Spinal cord (tissue), 10 donors: ENCODE measurements at places on chromosomes 7 and 10.
A peak's percentile ranks its signal among the peaks of the same experiment; 100 is the strongest.

GRCh38 chr7:99623091-99623693 lies 6.4 kb downstream of the ZSCAN25 start:
- DNase-seq = no peak

DNA sequence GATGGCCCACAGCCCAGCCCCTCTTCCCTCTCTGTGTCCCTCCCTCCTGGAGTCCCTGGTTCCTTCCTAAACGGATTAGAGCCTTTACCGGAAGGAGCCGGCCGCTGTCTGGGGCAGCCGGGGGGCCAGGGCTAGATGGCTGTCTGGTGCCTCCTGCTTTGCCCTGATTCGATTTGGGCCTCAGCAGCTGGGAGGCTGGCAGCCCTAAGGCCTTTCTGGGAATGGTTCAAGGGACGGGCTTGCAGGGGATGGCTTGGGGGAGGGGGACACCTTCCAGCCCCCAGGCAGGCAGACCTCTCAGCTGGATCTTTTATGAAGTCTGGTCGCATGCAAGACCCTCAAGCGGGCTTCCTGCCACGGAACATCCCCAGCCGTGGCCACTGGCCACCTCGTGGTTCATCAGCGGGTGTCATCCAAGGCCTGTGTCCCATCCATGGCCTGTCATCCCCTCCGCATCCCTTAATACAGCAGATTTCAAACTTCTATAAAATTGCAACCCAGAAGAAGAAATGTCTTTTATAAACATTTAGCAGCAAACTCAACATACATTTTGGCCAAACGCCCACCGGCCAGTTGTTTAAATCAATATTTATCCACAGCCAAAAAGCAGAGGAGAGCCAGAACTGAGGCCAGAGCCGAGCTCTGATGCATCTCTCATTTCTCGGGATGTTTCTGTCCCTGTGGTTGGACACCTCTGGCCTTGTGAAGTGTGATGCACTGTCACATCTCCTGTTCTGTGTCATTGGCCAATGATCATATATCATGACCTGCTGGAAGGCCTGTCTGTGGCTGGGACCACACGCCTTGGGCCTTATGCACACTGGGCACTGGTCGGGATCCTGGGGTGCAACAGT lies 52.0 kb downstream of the GTF2IRD1 start:
- no peak for DNase-seq

- DNase-seq = no peak
Measured at GRCh38 chr7:123798532-123799188, 46.3 kb upstream of the HYAL4 start.

DNA sequence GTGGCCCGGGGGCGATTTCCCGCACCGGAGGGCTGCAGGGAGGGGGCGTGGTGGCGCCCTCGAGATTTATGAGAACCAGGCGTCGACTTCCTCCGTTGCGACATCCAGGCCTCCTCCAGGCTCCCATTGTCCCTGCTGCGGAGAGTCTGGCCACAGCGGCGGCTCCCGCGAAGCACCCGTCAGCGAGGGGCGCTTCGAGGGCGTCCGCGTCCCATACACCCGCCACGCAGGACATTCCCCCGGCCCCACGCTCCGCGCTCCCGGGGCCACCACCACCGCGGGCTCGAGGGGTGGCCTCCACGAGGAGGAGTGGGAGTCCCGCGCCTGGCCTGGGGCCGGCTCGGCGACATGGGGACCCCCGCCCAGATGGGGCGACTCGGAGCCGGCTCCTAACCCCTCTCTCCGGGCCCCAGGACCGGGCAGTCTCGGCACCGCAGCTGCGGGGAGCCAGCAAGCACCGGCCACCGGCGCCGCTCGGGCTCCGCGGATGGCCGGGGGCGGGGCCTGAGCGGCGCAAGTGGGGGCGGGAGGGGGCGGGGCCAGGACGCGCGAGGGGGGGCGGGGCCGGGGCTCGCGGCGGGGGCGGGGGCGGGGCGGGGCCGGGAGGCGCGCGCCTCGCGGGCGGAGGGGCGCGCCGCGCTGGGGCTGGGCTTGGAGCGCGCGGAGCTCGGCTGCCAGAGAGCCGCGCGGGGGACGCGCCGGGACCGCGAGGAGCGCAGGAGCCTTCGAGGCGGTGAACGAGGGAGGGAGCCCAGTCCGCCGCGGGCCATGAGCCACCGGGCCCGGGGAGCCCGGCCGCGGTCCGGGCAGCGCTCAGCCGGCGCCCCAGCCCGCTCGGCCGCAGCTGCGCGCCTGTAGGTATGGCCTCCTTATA lies at the start of gene SH2B2:
Gene SH2B2 (plus strand): TSS at position 632 of the 874 bp plus-strand sequence. CDS start 13,683 bp downstream, outside the sequence.
- no peak for DNase-seq

DNA sequence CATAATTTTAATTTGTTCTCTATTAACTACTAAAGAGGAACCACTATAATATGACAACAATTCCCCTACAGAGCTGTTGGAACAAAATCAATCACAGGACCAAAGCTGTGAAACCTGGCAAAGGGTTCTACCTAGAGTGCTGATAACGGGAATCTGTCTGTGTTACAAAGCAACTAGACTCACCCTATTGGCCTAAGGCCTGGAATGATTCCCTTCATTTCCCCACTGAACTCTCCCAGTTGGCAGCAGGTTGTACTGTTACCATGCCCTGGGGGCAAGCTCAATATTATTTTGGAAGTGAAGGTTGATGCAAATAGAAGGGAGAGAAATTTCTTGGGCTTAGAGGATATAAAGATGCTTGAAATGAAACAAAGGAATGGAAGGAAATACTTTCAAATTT lies 81.8 kb downstream of the SEMA3A start:
- no peak for DNase-seq

- peak; percentile 21 for DNase-seq
Measured at GRCh38 chr7:133934262-133934976, 192.7 kb upstream of the LRGUK start.

DNA sequence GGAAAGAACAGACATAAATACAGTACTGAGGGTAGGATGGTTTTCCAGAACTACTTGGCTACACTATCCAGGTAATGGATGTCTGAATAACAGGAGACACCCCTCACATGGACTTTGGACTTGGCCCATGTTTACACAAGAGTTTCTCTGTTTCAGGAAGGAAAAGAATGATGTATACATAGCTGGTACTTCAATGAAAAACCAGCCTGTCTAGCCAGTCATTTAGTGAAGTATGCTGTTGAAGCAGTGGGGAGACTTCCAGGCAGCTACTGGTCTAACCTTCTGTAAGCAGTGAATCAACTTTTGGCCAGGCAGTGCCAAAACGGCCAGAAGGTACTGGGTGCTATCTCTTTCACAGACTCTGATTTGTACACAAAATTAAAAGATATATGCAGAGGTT lies 135.0 kb downstream of the MBL2 start:
- no peak for DNase-seq

- no peak for DNase-seq
Measured at GRCh38 chr7:38448584-38449234, 175.3 kb upstream of the TARP start.

DNA sequence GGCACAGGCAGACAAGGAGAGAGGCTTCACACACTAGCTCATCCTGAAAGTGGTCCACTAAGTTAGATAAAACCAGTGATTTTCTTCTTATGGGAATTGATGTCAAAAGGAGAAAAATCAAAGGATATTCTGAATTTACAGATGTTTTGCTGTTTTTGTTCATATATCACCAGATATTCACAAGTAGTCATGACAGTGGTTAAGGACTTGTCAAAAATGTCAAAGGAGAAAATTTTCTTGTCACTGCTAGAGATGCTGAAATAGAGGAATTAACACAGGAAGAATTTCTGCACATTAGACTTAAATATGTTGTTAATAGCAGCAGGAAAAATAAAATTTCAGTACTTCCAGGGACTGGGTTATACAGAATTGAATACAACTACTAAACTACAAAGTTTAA lies 78.3 kb downstream of the PRTFDC1 start:
- DNase-seq = no peak

- DNase-seq = peak; percentile 90
Measured at GRCh38 chr10:132942101-132943057, at the start of gene CFAP46. Gene CFAP46 (minus strand): TSS chr10:132942570. CDS start chr10:132942484, 86 bp downstream.
